ENCODE measurements at places on chromosomes 13 and 19.

DNA sequence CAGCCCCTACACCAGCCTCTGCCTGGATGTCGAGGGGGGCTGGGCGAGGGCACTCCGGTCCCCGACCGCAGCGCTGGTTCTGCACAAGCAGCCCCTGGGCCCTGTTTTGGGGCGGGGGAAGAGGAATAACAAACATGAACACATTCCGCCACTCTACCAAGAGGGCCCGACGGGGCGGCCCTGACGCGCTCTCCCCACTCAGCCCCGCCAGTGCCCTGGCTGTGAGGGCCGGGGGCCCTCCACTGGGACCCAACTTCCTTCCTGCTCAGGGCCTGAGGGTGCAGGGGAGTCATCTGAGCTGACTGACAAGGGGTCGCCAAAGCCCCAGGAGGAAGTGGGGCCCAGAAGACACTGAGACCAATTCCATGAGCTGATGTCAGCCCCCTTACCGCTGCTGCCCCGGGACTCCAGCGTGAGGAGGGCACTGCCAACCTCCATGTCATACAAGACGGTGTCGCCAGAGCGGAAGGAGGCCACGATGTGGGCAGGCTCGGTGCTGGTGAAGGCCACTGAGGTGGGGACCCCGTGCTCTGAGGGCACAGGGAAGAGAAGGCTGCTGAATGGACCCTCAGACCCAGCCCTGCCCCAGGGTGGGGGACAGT is 5.6 kb upstream of the PRKD2 start:
- DNase-seq, result no peak

GRCh38 chr19:47848823-47849473 is 10.1 kb upstream of the TPRX2 start:
- no peak for DNase-seq

DNA sequence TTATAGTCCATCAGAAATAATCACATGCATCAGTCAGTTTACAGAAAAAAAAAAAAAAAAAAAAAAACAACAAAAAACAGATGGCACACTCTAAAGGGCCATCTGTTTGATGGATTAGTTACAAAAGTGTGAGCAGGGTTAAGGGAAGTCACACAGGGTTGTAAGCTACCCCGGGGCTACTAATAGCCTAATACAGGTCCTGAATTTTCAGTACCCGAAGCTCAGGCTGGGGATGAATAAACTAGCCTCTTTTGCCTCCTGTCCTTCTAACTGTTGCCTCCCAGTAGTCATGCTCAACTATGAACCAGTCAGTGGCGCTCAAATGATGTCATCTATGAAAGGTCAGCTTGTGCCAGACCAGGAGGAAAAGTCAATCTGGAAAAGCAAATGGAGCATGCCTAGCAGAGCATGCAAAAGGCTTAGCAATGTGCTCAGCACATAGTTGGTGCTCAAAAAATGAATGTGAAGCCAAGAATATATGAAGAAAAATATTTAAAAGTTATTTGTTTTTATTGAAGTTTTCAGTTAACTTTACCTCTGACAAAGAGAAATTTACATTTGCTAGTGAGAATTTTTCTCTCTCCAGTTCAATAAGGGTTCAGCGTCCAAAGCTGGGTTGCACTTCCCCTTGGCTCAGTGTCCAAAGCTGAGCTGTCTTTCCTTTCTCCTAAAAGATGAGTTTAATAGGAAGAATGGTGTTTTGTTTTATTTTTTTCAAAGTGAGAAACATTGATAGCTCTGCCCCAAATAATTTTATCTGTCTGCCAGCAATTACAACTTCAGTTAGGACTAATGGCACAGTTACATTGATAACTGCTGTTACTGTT is 30.8 kb upstream of the LRCH1 start:
- DNase-seq, result no peak

DNA sequence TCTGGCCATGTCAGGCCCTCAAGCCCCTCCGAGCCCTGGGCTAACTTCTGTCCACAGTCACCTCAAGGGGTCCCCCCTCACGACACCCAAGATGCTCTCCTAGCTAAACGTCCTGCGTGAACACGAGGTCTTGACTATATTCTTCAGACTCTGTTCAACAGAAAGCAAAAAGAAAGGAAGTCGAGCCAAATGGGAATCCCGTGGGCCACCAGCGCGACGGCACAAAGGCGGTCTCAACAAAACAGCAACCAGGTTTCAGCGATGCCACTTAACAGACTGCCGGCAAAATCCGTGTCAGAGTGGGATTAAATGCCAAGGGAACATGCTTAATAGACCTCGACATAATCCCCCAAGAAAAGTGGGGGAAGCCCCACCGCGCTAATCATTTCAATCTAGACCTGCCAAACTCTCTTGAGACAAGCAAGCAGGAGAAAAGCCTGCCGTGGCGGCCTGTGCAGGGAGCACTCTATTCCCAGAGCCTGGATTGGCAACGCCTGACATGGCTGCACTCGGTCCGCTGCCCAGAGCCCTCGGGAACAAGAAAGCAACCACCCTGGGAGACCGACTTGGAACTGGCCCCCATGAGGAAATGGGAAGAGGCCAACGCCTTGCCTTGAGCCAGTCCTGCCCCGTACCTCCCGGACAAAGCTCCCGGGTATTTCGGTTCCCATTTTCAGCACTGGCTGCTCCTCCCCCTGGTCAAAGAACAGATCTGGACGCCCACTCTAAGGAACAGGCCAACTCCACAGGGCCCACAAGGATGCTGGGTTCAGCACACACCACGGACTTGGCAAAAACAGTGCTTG is 16.0 kb downstream of the ZC3H4 start:
- DNase-seq, result no peak

DNA sequence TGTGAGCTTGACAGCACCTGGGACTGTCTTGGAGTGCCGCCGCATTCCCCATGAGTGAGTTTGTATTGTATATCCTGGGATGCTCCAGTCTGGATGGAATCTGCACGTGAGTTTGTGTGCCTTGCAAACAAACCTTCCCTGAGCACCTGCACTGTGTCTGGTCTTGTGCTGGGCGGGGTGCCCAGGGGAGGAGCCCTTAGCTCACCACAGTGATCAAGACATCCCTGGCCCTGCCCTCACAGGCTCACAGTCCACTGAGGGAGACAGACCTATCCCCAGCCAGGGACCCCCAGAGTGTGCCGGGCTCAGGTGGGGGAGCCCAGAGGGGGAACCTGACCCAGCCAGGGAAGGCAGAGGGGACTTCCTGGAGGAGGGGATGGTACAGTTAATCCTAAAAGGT is 1.7 kb upstream of the BCAM start:
- no peak for DNase-seq

Data from fibroblast of skin of right biceps (primary cell).